NCI-H446 (cell line): ENCODE measurements at places on chromosomes 4 and X.

DNA sequence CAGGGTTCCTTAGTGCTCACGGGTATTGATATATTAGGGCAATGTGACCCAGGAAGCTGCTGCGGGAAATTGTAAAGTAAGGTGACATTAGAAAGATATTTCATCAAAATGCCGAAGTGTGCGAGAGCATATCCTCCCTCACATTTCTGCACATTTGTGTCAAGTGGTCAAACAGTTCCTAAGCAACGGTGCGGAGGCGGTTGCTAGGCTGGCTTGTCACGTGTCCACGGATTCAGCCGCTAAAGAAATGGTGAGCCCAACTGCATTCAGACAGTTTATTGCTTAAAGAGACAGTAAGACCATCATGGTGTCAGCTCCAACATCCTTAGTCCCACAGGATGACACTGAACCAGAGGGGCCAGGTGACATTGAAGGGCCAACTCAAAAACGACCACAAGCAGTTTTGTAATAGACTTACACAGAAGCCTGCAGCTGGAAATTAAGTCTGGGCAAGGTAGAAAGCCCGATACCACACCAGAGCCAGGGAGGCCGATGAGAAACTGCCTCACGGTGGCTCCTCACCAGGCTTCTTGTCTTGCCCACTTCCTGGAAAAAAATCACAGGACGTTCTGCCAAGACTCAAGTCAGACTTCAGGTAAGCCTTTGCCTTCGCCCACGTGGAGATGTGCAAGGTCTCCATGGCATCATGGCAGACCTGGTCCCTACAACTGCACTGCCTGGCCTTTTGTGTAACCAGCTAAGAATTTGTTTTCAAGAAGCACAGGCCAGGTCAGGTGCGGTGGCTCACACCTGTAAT is 50.4 kb downstream of the USP11 start:
- DNase-seq = peak; percentile 38

DNA sequence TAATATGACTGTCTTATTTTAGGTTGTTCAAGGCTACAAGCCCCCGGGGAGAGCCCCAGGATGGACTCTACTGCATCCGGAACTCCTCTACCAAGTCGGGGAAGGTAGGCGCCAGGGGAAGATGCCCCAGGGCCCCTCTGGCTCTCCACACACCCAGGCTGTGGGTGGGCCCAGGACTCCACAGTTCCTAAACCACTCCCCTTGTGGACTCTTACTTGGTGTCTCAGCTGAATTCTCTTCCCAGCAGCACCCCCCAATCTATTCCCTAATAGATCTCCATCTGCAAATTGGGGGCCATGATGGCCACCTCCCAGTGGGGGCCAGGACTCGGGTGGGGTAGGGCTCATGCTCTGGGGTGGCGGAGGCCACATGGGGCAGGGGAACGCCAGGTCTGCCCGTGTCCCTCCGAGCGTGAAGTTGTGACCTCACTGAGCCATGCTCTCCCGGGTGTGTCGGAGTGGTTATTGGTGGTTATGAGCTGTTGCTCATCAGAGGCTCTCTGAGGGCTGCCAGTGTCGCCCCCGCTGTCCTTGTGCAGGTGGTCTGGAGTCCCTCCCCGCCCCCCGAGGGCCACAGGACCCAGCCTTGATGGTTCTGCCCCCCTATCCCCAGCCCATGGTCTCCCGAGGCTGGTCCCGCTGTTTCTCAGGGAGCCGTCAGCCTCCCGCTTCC is 11.2 kb upstream of the ADD1 start:
- no peak for DNase-seq

- DNase-seq = no peak
Measured at GRCh38 chrX:72060921-72061490, 70.7 kb downstream of the RTL5 start.

- no peak for DNase-seq
Measured at GRCh38 chr4:56828784-56829535, 7.5 kb upstream of the SPINK2 start.

GRCh38 chrX:150363561-150364346 is 637 bp downstream of the MAMLD1 start:
- no peak for DNase-seq

GRCh38 chr4:112968451-112969159 is 80.8 kb upstream of the ANK2 start:
- no peak for DNase-seq

GRCh38 chr4:20687864-20688263 is 12.4 kb upstream of the PACRGL start:
- DNase-seq = no peak

GRCh38 chr4:77003400-77003799 is 53.8 kb downstream of the SEPTIN11 start:
- DNase-seq = no peak

DNA sequence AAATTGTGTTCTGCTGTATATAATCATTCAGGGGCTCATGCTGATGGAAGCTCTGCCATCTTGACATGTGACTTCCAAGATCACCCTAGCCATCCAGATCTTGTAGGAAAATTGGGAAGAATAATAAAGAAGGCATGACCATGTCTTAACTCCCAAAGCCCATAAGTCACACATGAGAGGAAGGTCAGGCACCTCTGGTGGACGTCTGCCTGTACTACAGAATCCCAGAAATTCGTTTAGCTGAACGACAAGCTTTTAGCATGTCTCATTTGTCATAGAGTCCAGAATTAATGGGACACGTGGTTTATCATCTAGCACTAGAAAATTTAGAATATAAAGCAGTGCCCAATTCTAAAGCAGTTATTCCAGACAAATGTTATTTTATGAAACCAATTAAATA is 212.7 kb downstream of the CENPC start:
- DNase-seq = no peak

GRCh38 chr4:109179061-109179460 is 123.4 kb downstream of the COL25A1 start:
- DNase-seq = no peak

GRCh38 chr4:105714071-105714521 is 5.5 kb downstream of the GSTCD start:
- DNase-seq = no peak

DNA sequence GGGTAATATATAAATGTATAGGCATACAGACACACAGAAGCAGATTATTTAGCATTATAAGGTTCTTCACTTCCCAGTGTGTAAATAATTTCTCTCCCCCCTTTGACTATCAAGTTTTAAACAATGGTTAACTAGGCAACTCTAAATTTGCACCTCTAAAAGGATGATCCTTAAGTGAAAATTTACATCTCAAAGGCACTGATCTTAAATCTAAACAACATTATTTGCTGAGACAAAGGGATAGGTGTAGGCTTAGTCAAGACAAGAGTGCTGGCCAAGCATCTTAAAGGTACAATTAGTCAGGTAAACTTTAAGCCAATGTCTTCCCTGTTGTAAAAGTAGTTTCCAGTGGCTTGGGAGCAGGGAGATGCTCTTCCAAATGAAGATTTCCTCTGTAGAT is 33.0 kb downstream of the NLRP2B start:
- no peak for DNase-seq

DNA sequence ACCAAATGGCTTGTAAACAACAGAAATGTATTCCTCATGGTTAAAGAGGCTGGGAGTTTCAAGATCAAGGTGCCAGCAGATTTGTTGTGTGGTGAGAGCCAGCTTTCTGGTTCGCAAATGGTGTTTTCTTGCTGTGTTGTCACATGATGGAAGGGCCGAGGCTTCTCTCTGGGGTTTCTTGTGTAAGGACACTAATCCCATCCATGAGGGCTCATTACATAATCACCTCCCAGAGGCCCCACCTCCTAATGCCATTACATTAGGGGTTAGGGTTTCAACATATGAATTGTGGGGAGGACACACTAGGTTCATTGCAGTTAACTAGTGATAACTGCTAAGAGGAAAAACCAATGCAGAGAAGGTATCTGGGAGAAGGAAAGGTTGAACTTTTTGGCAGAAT is 103.5 kb upstream of the ENPEP start:
- no peak for DNase-seq

GRCh38 chrX:2135421-2135820 is 365.4 kb downstream of the DHRSX start:
- DNase-seq = no peak

DNA sequence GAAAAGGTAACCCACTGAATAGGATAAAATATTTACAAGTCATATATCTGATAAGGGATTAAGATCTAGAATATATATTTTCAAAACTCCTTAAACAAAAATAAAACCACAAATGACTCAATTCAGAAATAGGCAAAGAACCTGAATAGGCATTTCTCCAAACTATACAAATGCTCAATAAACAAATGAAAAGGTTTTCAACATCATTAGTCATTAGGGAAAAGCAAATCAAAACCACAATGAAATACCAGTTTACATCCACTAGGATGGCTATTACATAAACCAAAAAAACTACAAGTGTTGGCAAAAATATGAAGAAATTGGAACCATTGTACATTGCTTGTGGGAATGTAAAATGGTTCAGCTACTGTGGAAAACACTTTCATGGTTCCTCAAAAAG is 167.0 kb upstream of the GALNT7 start:
- DNase-seq = no peak

GRCh38 chrX:30181353-30181752 is 34.0 kb upstream of the MAGEB2 start:
- no peak for DNase-seq

- no peak for DNase-seq
Measured at GRCh38 chrX:11309220-11309619, 16.0 kb downstream of the AMELX start.

DNA sequence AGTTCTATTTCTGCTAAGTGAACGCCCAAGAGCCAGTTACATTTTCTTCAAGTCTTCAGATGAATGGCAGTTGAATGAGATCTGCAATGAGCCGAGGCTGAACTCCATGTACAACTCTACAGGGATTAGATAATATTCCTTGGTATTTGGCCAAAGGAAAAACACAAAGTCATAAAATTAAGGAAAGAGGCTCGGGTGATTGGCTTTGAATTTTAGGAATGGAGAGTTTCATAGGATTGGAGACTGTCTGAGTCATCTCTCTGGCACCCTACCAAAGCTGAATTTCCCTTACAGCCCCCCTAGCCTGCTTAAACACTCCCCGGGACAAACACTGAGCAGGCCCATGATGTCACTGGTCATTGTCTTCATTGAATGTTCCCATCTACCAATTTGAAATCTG is 188.0 kb upstream of the C1QTNF7 start:
- no peak for DNase-seq

GRCh38 chr4:146647615-146648460 is 9.1 kb downstream of the POU4F2 start:
- DNase-seq = no peak

DNA sequence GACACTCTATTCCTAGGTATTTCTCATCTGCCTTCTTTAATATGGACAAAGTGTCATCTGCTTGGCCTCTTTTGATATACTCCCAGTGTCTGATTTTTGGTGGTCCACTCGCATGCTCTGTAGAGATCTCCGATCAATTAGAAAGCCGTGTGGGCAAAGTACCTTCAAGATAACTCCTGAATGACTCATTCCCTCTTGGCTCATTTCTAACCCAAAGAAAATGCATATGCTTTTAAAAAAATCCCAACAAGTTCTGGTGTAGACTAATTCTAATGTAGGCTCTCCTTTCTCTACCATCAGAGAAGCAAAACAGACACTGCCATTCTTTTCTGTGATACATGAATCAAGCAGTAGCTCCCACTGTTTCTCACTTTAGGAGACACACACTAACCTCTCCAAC is 714.9 kb upstream of the ADGRL3 start:
- no peak for DNase-seq

DNA sequence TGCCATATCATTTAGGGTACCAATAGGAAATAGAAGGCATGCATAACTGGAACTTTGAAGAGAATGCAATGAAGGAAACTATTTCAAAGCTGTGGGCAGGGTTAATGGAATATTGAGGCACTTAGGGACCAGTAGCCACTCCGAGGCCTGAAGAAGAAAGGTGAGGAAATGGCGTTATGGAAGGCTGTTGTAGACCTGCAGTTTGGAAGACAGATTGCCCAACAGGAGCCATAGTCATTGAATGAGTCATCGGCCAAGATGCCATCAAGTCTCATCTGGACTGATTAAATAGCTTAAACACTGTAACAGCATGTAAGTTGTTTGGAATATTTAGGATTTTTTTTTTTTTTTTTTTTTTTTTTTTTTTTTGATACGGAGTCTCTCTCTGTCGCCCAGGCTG is 11.6 kb downstream of the CXCL13 start:
- no peak for DNase-seq

DNA sequence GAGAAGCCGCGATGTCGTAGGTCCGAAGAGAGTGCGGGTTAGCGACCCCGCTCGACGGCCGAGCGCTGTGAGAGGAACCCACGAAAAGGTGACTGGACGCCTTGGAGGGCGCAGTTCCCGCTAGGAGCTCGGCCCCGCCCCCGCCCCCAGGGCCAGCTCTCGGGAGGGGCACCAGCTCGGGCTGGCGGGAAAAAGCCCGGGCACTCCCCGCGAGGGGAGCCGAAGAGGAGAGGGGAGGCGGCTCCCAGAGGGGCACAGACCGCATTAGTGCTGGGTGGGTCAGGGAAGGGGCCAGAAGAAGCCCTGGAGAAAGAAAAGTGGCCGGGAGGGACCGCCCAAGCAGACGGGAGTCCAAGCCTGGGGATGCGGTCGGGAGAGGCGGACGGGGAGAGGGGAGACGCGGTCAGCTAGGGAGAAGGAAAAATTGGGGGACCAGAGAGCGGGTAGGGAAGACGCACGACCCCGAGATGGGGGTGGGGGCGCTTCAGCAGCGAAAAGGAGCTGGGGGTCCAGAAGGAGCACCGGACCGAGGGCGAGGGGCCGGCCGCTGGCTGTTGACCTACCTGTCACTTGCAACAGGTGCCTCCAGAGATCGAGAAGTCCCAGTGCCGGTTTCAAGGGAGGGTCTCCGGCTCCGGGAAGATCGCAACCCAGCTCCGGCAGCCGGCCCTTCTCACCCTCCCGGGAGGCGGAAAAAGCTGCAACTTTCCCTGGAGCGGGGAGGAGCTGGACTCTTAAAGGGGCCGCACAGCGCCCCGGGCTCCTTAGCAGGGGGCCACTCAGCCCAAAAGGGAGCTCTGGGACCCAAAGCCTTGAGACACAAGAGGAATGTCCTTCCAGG is at the start of gene SYTL4:
Gene SYTL4 (minus strand): TSS at position 681 of the 841 bp plus-strand sequence. CDS start 30,084 bp downstream, outside the sequence.
- DNase-seq = no peak

DNA sequence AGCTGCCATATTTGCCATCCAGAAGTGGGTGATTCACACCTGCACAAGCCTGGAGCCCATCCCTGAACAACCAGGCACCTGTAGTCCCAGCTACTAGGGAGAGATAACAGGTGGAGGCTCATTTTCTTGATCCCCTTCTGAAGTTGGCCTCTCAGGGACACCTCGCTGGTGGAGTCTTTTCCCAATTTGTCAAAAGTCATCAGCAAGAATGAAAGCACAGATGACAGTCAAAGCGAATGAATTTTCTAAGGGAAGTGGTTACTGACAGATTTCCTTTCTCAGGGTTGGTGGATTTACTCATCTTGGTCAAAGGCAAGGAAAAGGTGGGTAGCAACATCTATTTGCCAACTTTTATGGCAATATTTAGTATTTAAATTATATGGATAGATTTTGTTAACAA is 36.5 kb downstream of the FGFBP1 start:
- DNase-seq = no peak

GRCh38 chrX:132957211-132958090 is 978 bp downstream of the HS6ST2 start:
- DNase-seq = no peak

GRCh38 chrX:148755111-148755510 is 254.7 kb downstream of the AFF2 start:
- no peak for DNase-seq
